ENCODE measurements at places on chromosomes 3 and 15.

DNA sequence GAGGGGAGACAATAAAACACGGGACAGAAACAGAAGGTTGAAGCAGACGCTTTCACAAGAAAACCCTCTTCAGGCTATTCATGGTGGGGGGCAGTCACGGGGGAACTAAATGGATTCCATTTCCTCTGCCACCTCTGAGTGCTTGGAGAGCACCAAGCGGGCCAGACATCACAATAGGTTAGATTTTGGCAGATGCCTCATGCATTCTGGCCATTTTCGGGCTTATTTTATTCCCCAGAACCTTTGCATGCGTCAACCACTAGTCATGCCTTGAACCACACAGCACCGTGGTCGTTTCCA, 82.2 kb downstream of the RORA start:
- no peak for DNase-seq

DNA sequence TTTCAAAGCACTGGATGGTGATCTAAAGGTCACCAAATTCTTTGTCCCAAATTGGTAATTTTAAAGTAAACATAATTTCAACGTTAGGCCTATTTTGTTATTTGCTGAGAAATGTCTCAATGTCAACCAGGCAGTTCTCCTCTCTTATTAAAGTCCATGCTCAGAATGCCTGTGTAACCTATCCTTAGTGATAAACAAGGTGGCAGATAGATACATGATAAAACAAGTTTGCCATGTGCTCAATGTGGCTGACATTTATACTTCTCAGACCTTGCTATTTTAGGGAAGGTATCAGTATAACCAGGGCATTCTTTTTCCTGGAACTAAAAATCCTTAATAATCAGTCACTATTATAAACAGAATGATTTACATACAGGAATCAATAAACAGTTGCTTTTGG, 8.5 kb downstream of the MBNL1 start:
- no peak for DNase-seq

- no peak for DNase-seq
These were observed 111.9 kb downstream of the OXSM start for GRCh38 chr3:25901796-25902195.

- DNase-seq, result no peak
These were observed 154.0 kb downstream of the ANXA2 start for GRCh38 chr15:60243769-60244168.

- DNase-seq, result no peak
These were observed 74.6 kb upstream of the FLNB start for GRCh38 chr3:57933602-57934001.

DNA sequence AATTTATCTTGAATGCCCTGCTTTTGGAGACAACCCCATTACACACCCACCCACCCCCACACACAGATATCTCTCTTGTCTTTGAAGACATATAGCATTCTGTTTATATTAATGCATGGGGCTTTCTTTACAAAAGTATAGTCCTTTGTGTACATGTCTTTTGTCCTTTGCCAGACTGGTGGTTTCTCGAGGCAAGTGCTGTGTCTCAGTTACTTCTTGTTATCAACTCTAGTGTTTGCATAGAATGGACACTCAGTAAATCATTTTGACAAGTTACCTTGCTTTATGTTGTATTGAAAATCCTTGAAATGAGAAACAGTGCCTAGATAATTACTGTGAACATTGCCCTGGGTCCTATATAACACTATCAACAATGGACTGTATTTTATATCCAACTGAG, 33.9 kb downstream of the KBTBD8 start:
- DNase-seq, result no peak

GRCh38 chr3:20091331-20092047, 51.2 kb downstream of the KAT2B start:
- no peak for DNase-seq

GRCh38 chr3:13194285-13195209, 121.3 kb upstream of the IQSEC1 start:
- DNase-seq, result no peak

GRCh38 chr3:10955711-10956453, 36.7 kb upstream of the SLC6A1 start:
- DNase-seq, result no peak

- no peak for DNase-seq
These were observed 30.6 kb downstream of the ABCC5 start for GRCh38 chr3:183987000-183987600.

- DNase-seq, result no peak
These were observed 531 bp downstream of the LZTFL1 start for GRCh38 chr3:45841420-45841756.

DNA sequence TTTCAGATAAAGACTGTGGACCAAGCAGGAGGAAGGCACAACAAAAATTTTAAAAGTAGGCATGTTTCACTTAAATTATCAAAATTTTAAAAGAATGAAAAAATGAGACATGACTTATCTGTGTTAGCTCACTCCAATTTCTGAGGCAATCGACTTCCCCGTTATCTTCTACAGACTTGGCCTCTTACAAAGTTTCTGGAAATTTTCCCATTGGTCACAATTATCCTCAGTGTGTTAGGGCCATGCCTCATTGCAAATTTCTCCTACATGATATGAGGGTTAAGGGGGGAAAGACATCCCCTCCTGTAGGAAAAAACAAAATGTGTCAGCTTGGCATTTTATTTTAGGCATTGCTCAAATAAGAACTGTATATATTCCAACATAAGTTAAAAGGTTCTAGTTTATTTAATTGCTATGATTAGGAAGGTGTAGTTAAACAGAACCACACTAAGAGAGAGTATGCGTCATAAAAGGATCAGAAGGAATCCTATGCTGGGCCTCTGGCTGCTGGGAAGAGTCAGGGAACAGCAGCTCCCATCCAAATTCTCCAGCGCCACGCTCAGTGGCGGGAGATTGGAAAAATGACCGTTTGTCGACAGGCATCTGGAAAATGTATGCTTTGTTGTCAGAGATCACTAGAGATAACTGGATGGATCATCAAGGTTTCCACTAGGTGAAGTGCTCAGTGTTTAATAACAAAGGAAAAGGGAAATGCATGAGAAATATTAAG, 463.6 kb upstream of the NR2F2 start:
- no peak for DNase-seq

GRCh38 chr3:168828014-168828413, 732.3 kb upstream of the GOLIM4 start:
- no peak for DNase-seq

DNA sequence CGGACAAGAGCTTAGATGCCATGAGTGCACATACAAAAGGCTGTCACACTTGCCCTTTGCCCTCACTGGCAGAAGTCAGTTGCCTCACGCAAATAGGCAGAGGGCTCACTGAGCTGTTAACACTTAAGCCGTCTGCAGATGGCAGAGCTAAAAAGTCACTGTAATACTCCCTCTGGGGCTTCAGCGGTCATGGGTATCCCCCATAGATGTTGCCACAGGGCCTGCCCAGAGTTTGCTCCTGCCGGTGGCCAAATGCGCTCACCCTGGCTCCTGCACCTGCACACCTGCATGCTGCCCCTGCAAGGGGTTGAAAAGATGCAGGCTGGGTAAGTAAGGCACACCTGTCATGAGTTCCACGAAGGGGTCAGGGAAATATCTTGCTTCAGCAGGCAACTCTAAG, 741.5 kb downstream of the EDEM1 start:
- no peak for DNase-seq

GRCh38 chr3:184233127-184233843, 3.9 kb downstream of the VWA5B2 start:
- DNase-seq, result no peak

DNA sequence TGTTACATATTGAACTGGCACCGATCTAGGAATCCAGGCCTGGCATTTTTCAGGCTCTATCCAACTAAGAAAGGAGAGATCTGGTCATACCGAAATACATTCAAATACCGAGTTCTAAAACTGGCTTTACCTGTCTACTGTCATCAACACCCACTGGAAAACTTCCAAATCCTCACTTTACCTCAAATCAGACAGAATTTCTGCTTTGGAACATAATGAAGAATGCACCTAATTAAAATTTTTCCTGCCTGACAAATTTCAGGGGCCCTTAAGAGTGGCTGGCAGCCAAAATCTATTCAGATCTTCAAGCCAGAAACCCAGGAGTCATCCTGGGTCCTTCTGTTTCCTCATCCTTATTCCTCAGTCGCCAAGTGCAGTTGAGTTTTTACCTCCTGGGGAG, 198.6 kb upstream of the FEZF2 start:
- no peak for DNase-seq

- no peak for DNase-seq
These were observed 304.3 kb upstream of the DPH6 start for GRCh38 chr15:35850284-35850683.

GRCh38 chr15:87743562-87743961, 513.0 kb downstream of the NTRK3 start:
- DNase-seq, result no peak

DNA sequence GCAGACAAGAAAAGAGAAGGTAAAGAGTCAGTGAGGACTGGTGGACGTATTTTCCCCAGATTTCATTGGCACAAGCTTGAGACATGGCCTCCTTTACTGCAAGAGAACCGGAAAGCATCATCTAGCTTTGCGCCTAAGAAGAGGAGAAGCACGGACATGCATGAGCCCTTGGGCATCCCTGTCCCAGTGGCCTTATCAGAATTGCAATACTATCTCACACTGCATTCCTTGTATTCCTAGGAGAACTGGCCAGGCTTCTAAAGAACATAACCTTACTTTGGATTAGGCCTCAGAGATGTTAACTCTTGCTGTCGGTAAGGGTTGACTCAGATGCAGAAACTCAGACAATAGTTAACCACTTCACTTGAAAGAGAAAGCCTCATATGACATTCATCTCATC, 229.5 kb upstream of the PRICKLE2 start:
- DNase-seq, result no peak

GRCh38 chr15:98826658-98827057, 178.3 kb downstream of the IGF1R start:
- DNase-seq, result no peak

DNA sequence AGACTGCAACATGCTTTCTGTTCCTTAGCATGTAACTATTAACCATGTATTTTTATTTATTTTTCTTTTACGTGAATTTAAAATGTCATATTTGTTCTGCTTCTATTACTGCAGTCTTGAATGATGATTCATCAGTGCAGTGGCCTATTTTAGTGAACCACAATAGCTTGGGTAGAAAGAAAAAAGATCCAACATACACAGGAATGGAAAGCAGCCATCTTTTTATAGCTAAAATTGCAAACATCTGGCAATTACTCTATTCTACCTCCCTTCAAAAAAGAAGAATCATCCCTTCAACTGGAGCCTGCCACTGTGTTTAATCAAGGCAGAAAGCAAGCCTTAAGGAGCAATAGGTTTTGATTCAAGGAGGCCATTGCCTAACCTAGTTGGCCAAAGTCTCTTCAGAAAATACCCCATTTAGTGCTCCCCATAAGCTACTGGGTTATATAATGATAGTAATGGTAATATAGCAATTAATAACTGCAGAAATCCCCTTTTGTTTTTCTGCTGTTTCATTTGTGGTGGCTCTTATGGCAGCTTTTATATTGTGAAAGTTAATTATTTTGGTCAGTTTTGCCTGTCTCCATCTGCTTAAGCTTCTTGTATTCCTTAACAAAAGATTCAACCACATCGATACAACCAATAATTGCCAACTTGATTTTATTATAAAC, 267.3 kb downstream of the LPP start:
- no peak for DNase-seq

GRCh38 chr3:160941885-160942494, 163.2 kb downstream of the B3GALNT1 start:
- DNase-seq, result no peak

DNA sequence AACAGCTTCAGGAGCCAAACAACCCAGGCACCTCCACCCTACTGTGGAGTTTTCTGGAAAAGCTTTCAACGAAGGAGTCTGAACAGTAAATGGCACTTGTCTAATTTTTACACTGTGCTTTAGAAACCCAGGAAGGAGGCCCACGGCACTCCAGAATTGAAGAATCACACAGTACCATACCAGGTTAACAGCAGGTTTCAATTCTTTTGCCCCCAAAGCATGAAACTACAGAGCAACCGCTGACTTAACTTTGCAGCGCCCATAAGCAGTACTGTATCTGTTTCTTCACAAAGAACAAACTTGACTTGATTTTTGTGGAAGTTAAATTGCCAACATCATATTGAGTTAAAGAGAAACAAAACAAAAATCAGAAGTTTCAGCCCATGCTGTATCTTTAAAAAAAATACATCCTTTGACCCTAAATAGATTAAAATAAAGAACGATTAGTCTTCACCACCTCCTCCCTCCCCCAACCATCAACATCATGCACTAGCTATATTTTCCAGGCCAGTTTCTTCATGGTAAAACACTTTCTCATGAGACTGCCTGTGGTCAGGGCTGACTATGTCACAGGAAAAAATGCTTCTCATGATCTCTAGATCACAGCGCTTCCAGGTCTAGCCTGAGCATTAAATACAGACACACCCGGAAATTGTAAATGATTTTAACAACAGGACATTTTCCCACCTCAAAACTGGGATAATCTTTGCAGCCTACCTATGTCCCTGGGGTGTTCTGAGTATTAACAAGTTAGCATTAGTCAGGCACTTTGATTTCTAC, 456.3 kb downstream of the FOXP1 start:
- no peak for DNase-seq

- DNase-seq, result no peak
These were observed 782.2 kb upstream of the GOLIM4 start for GRCh38 chr3:168877899-168878298.

DNA sequence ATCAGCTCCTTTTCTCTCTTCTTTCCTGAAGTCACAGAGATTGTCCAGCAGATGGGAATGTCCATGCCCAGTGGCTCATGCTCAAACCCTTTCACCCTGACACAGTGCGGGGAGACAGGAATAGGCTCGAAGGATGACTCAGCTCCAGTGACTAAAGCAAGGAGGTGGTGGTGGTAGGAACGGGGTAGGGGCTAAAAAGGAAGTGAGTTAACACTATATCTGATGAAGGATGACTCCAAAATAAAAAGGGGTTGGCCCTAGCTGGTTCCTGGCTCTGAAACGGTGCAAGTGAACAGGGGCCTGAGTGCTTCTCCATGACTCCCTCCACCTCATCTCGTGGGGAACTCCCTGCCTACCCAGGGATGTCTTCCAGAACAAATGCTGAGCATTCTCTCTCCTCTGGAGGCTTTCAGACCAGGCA, 167.4 kb upstream of the LPP start:
- DNase-seq, result no peak

- no peak for DNase-seq
These were observed 960 bp downstream of the MFN1 start for GRCh38 chr3:179348325-179349013.

- DNase-seq, result no peak
These were observed 9.1 kb downstream of the BNC1 start for GRCh38 chr15:83275412-83275811.

GRCh38 chr3:13280811-13281506, 139.2 kb downstream of the NUP210 start:
- DNase-seq, result no peak

GRCh38 chr3:132378048-132378762, 39.1 kb upstream of the DNAJC13 start:
- no peak for DNase-seq

DNA sequence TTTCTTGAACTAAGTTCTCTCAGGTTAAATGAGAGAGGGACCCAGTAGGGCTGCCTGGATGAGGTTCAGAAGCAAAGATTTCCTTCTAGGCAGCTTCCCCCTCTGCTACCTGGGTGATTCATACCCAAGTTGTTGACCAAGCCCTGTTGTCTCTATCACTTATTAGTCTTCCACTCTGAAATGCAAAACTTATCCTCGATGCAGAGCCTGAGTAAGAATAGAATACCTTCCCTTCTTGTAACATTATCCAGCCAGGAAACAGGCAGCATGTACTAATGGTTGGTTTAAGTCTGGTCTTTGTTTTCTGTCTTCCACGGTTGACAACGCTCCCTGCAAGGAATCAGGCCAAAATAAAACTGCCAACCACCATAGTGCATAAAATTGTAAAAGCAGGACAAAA, 377.3 kb downstream of the MECOM start:
- DNase-seq, result no peak

- no peak for DNase-seq
These were observed 244.5 kb downstream of the FGF12 start for GRCh38 chr3:192482809-192483208.

Data from DMS 273 treated with DMSO at 0.1 percent for 48 hours (cell line).